ENCODE measurements at places on chromosomes 1 and 21. TPM values are rescaled to one million over a fixed set of nuclear protein-coding genes. Genes with fewer than 3 reads are reported as not detected.

Gene GCSAML
- not detected for total RNA-seq

Gene PFKFB2
- total RNA-seq: 21.1 TPM

Gene NCDN
- total RNA-seq: 31.5 TPM

Gene CZIB
- total RNA-seq: 45.0 TPM

Gene AKR7A3
- total RNA-seq: 0.40 TPM

Gene RGSL1
- total RNA-seq: not detected

Gene GPA33
- not detected for total RNA-seq

- DNase-seq: no peak
Measured at GRCh38 chr1:203204756-203205155, 18.3 kb upstream of the CHI3L1 start.

DNA sequence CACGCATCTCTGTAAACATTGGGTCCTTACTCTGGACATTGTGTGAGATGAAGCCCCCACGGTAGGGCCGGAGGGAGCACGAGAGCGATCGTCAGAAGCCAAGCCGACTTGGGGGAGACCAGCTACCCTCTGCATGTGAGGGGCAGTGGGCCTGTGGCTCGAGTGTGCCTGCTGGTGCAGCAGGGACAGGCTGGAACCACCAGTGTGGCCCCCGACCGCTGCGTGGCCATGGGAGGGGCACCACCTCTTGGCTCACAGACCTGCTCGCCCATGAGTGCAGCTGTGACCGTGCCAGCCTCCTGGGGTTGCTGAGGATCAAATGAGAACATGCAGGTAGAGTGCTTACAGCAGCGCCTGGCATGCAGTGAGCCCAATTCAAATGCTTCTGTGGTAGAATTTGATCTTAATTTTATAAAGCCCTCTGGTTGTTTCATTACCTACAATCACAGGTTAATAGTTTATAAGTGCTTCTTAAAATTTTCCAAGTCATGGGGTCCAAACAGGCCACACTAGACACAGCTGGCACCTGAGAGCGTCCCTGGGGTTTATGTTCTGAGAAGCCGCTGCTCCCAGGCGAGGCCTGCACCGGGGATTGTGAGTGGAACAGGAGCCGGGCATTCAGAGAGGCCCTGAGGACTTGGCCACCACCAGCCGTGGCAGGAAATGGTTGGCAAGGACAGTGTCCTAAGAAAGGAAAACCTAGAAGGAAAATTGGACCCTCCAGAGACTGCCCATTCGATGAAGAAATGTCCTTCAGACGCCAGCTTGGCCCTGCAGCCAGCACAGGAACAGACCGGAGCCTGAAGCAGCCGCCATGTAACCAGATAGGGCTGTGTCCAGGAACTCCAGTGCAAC is 22.6 kb upstream of the ADARB1 start:
- DNase-seq: no peak

DNA sequence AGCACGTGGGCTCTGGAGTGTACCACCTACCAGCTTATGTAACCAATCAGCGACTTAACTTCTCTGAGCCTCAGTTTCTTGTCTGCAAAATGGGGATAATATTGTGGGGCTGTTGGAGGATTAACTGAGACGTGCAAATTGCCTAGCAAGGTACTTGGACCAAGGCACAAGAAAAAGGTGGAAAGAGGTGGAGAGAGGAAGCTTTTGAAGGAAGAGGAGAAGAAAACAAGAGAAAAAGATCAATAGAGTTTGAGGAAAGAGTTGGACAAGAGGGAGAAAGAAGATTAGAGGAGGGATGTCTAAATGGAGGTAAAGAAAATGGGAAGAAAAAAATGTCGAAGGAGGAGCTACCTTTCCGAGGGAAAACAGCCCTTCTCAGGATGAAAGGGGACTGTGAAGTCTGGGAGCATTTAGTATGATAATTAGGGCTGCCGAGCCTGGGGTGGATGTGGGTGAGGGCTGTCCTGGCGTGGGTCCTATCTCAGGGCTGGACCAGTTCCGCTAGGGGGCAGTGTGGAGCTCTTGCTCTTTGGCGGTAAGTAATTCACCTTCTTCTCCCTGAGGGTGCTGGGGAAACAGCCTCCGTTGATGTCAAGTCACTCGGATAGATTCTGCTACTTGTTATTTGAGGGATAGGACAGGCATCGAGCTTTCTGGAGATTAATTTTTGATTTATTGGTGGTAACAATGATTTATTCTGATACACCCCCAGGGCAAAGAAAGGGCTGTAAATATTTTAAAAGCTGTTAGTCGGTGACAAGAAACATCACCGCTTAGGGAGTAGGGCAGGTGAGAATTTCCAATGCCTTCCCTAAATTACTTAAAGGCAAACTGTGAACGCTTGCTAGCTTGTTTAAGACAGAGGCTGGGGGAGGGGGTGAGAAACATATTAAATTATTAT is 79.0 kb upstream of the NFASC start:
- peak; percentile 81 for DNase-seq

- no peak for DNase-seq
Measured at GRCh38 chr21:41338455-41338854, 21.9 kb downstream of the FAM3B start.

- DNase-seq: no peak
Measured at GRCh38 chr1:104665300-104665699, 915.6 kb downstream of the AMY1C start.

GRCh38 chr21:28099001-28099705 is 893.5 kb downstream of the LTN1 start:
- no peak for DNase-seq

DNA sequence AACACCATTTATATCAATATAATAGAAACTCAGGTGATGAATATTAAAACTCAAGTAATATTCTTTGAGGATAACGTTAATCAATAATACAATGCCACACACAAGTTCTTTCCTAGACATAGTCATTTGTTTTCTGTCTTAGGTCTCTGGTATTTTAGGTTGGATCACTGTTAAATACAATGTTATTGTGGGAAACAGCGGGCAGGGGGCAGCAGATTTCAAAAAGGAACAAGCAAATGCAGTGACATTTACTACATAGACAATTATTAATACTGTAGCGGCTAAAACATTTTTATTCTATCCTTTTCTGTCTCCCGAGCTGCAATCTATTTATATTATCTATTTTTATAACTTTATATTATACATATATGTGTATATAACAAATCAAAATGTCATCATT is 186.4 kb upstream of the ZNHIT6 start:
- DNase-seq: peak; percentile 57

GRCh38 chr1:46020010-46020409 is 112.4 kb downstream of the PIK3R3 start:
- DNase-seq: no peak

- DNase-seq: no peak
Measured at GRCh38 chr21:37402251-37402867, 35.8 kb downstream of the DYRK1A start.

- DNase-seq: no peak
Measured at GRCh38 chr1:154689083-154689482, 81.1 kb upstream of the ADAR start.

DNA sequence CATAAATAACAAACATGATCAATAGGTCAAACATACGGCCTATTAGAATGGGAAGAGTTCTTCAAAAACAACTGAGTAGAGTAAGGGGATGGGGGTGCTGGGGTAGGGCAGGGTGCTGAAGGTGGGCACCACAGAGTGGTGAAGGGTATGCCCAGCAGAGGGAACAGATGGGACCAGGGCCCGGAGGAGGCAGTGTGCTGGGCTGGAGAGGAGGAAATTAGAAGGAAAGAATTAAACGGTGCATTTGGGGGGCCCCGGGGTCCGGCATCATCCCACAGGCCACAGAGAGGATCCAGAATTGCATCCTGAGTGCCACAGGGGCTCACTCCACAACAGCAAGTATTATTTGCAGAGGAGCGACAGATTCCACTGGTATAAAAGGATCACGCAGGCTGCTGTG is 94.5 kb downstream of the GLIS1 start:
- no peak for DNase-seq

GRCh38 chr1:33031506-33031905 is 5.2 kb downstream of the AK2 start:
- no peak for DNase-seq

- DNase-seq: no peak
Measured at GRCh38 chr1:211333906-211334305, 7.3 kb downstream of the TRAF5 start.

- no peak for DNase-seq
Measured at GRCh38 chr1:151131701-151132334, 14.6 kb downstream of the SEMA6C start.

DNA sequence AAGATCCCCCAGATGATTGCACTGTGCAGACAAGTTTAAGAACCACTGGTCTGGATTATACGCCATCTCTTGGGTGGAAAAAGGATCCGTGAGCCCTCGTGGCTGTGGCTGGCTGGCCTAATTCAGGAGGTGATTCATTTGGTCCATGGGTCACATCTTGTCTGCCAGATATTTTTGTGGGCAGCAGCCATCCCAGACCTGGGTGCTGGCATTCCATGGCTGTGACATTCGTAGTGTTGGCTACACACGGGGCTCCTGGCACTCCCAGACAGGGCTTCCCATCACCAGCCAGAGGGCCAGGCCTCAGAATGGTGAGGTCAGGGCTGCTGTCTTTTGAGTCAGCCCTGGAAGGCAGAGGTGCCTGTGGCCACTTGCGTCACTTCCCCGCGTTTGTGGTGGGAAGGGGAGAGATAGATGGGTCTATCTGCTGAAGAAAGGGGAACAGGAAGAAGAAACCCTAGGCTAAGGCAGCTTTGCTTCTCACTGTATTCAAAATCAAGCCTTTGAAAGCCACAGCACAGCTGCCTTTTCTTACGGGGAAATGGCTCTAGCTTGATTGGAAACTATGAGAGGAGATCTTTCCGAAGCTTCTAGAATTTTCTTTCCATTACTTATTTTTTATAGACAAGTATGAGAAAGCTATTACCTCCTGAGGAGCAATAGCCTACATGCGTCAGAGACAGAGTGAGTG is 32.4 kb downstream of the EIF2D start:
- peak; percentile 23 for DNase-seq

DNA sequence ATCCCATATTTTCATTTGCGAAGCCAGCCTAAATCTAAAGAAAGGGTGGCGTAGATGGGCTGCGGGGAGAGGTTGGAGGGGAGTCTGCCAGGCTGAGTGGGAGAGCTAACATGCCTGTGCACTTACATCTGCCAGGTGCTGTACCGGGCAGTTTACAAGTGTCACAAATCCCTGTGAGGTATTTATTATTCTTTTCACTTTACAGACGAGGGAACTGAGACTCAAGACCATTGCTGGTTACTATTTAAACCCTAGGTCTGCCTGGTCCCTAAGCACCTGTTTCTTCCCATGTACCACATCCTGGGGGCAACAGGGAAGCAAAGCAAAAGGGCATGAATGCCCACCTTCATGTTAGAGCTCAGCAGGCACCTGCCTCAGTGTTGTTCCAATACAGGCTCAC is 19.4 kb upstream of the EFNA1 start:
- no peak for DNase-seq

- DNase-seq: no peak
Measured at GRCh38 chr1:6465461-6466005, 440 bp downstream of the TNFRSF25 start.

GRCh38 chr1:54006508-54006907 is 11.5 kb downstream of the LDLRAD1 start:
- no peak for DNase-seq

DNA sequence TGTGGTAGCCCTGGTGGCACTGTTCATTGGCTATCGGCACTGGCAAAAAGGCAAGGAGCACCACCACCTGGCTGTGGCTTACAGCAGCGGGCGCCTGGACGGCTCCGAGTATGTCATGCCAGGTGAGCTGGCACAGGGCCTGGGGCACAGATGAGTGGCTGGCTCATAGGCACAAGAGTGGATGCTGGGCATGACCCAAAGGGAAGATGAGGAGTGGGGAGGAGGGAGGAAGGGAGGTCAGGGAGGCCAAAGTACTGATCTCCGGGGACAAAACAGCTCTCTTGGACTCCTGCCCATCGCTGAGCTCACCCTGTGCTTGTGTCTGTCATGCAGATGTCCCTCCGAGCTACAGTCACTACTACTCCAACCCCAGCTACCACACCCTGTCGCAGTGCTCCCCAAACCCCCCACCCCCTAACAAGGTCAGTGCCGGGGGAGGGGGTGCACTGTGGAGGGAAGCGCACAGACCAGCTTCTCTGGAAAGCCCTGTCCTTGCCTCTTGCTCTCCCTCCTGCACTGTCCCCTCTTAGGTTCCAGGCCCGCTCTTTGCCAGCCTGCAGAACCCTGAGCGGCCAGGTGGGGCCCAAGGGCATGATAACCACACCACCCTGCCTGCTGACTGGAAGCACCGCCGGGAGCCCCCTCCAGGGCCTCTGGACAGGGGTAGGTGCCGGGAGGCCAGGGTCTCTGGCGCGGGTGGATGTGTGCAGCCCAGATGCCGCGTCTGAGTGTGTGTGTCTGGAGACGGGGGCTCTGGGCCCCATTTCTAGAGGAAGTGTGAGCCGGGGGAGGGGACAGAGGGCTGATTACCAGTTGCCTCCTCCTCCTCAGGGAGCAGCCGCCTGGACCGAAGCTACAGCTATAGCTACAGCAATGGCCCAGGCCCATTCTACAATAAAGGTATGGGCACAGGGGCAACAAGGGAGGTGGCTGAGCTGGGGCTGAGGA is 7.3 kb upstream of the LRRC71 start:
- no peak for DNase-seq

Measured in MCF 10A (cell line).